ENCODE measurements at places on chromosomes 7 and 10. TPM values are rescaled to one million over a fixed set of nuclear protein-coding genes. Genes with fewer than 3 reads are reported as not detected.

Gene GFRA1
- 10.9 TPM for total RNA-seq

Gene CALHM1
- total RNA-seq = not detected

Gene PNLIP
- total RNA-seq = 0.12 TPM

Gene PDCD11
- total RNA-seq = 41.8 TPM

Gene ANKRD7
- 0.35 TPM for total RNA-seq

Gene OR2A2
- total RNA-seq = not detected

Gene RBM17
- total RNA-seq = 106 TPM

Gene ZNRF2
- 6.3 TPM for total RNA-seq

Gene CYP2W1
- not detected for total RNA-seq

Gene GPR15LG
- total RNA-seq = not detected

Gene OR9A2
- total RNA-seq = not detected

Gene ADK
- 32.7 TPM for total RNA-seq

Gene AEBP1
- not detected for total RNA-seq

Gene ASAH2B
- 5.3 TPM for total RNA-seq

Gene PRRT4
- not detected for total RNA-seq

Gene TMEM229A
- total RNA-seq = not detected

Gene CYP2E1
- total RNA-seq = 0.25 TPM

Gene KIAA1217
- 2.5 TPM for total RNA-seq

Gene SFTPD
- total RNA-seq = 0.20 TPM

Gene CNPY1
- not detected for total RNA-seq

Gene IGFBP1
- 60.6 TPM for total RNA-seq

Gene SORBS1
- total RNA-seq = 0.35 TPM

Gene INA
- 20.0 TPM for total RNA-seq

Gene ZNF365
- total RNA-seq = 0.98 TPM

Gene DENND2A
- 0.55 TPM for total RNA-seq

Gene DCLRE1C
- total RNA-seq = 5.3 TPM

Gene KCNH2
- 2.0 TPM for total RNA-seq

Gene FKBP14
- 9.5 TPM for total RNA-seq

Gene SPDYE2
- not detected for total RNA-seq

Gene SFXN2
- 2.9 TPM for total RNA-seq

Gene TAS2R3
- not detected for total RNA-seq

Gene NXPH1
- total RNA-seq = not detected

Gene C7orf33
- total RNA-seq = not detected

Gene STAG3
- 0.23 TPM for total RNA-seq

Gene EBLN1
- total RNA-seq = not detected

Gene CNTNAP2
- total RNA-seq = not detected

Gene LRRN3
- 0.04 TPM for total RNA-seq

Gene OPALIN
- total RNA-seq = not detected

Gene RRP12
- total RNA-seq = 56.3 TPM

Gene TMEM139
- 1.6 TPM for total RNA-seq

Gene PRSS58
- total RNA-seq = not detected

Gene CHST15
- total RNA-seq = 7.5 TPM

Gene HGF
- total RNA-seq = not detected

Gene SPDYE6
- not detected for total RNA-seq

Gene CLRN3
- total RNA-seq = not detected

Gene AGMO
- total RNA-seq = 1.1 TPM

Gene MGAM2
- not detected for total RNA-seq

Gene CCDC71L
- total RNA-seq = 13.6 TPM

Gene STEAP1B
- total RNA-seq = 0.20 TPM

Gene SLC13A1
- total RNA-seq = not detected

Gene GOLGA7B
- total RNA-seq = 3.6 TPM

Gene AKR1D1
- not detected for total RNA-seq

Gene TMEM176B
- total RNA-seq = 0.15 TPM

Gene ERVW-1
- total RNA-seq = not detected

Gene TMEM184A
- 11.2 TPM for total RNA-seq

Gene INSYN2A
- 1.6 TPM for total RNA-seq

Gene MRLN
- not detected for total RNA-seq

Gene FAM25A
- not detected for total RNA-seq

Gene EDRF1
- total RNA-seq = 14.6 TPM

Measured in A549 treated with Mapracorat at 1 μM for 4 hours (cell line).